ENCODE measurements at places on chromosomes 5 and 9. TPM values are rescaled to one million over a fixed set of nuclear protein-coding genes. Genes with fewer than 3 reads are reported as not detected.

Gene FAM221B
- total RNA-seq: not detected

Gene BHMT2
- 0.56 TPM for total RNA-seq

Gene FBXO10
- total RNA-seq: 6.6 TPM

Gene PCDHB11
- total RNA-seq: under 0.01 TPM

Gene SNCAIP
- 22.5 TPM for total RNA-seq

Gene SURF2
- 9.9 TPM for total RNA-seq

Gene STKLD1
- 0.28 TPM for total RNA-seq

Gene GRAMD2B
- 20.3 TPM for total RNA-seq

Gene IFNB1
- total RNA-seq: not detected

Gene CD72
- 0.36 TPM for total RNA-seq
